ENCODE measurements at places on chromosomes 5 and 9.
A peak's percentile ranks its signal among the peaks of the same experiment; 100 is the strongest.

GRCh38 chr9:15132091-15132490 lies 174.9 kb downstream of the TTC39B start:
- no peak for DNase-seq

- DNase-seq, result peak; percentile 54
Observed at GRCh38 chr5:172556971-172557461, 84.0 kb upstream of the NEURL1B start.

- DNase-seq, result no peak
Observed at GRCh38 chr5:160166069-160166972, 47.1 kb upstream of the PWWP2A start.

DNA sequence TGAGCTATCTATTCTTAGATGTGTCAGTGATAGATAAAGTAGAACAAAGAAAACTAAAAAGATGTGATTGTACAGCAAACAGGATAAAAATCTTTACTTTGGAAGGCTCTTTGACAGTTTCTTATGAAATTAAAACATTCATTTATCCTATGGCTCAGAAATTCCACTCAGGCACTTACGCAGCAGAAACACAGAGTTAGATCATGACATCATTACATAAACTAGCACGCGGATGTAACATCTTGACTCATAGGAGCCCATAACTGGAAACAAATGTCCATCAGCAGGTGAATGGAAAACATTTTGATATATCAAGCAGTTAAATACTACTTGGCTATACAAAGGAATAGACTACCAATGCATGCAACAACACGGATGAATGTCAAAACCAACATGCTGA lies 45.3 kb downstream of the ICE1 start:
- no peak for DNase-seq

GRCh38 chr9:107946364-107947141 lies 457.0 kb upstream of the KLF4 start:
- no peak for DNase-seq

Data from large intestine (tissue), 12 donors.